ENCODE measurements at places on chromosomes 7 and 10.

DNA sequence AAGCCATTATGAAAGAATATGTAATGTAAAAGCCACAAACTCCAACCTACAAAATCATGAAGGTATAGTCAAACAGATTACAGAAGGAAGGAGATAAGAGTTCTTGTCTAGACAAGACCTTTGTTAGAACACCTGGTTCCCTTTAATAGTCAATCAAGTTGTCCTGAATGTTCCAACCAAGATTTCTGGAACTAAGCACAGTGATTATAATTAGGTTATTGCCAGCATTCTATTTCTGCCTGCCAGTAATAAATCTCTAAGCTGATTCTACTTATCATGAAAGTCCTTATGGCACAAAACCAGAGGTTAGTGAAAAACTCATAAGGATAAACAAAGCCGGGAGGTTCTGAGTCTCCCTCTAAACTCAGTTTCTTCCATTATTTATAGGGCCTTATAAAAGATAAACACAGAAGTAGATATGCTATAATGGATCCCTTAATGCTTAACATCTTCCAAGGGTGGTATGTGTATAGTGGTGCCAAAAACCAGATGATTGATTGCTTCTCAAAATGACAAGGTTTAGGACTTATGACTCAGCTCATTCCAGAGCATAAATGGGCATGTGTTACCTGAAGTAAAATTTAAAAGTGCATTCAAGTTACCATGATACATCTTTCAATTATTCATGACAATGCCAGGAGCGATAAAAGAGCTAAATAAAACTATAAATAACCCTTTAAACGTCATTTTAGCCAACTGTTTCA is 237.2 kb downstream of the CSTF2T start:
- no peak for DNase-seq

DNA sequence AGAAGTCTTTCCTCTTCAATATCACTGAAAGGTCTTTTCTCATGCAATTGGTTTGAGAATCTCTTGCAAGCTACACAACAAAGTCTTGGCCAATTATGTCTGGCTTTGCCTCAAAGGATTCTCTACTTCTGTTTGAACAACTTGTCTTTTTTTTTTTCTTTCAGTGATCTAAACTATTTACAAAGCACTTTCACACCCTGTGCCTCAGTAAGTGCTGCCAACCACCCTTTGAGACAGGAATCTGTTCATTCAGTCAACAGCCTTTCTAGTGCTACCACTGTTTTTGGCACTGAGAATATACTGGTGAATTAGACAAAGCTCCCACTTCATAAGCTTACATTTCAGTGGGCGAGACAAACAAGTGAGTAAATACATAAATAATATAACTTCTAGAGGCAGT is 26.9 kb upstream of the SDK1 start:
- no peak for DNase-seq

DNA sequence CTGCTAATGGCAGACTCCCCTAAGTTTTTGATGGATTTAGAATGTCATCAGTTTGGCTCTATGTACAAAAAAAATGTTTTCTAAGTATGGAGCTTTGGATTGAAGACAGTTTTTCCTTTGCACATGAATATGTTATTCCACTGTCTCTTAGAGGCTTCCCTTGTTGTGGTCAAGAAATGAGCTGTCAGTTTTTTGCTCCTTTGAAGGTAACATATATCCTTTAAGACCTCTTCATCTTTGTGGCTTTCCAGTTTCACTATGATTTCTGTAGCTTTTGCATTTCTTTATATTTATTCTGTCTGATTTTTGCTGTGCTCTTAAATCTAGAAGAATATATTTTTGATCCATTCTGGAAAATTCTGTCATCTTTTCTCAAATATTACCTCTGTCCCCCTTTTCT is 15.8 kb upstream of the ODAD2 start:
- no peak for DNase-seq

- DNase-seq = no peak
Measured at GRCh38 chr10:119801176-119801575, 71.5 kb downstream of the MCMBP start.

DNA sequence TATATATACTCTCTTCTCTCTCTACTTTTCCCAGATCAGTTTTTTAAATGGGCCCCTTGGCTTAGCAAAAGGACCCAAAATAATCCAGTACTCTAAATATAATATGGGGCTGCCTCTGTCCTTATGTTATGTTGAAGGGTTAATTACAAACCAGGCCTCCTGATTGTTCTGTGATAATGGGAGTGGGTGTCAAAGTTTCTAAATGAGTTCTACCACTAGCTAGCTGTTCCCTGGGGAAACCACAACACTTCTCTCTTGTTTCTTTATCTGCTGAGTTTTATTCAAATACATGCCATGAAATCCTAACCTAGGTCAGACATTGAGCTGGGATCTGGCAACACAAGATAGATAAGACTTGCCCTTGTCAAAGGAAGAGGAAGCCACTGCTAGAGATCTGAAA is 3.8 kb downstream of the HTR5A start:
- DNase-seq = no peak

All from CD4-positive, alpha-beta T cell treated with Interleukin-6 for 4 hours (primary cell).